ENCODE measurements at places on chromosomes 16 and 17.

DNA sequence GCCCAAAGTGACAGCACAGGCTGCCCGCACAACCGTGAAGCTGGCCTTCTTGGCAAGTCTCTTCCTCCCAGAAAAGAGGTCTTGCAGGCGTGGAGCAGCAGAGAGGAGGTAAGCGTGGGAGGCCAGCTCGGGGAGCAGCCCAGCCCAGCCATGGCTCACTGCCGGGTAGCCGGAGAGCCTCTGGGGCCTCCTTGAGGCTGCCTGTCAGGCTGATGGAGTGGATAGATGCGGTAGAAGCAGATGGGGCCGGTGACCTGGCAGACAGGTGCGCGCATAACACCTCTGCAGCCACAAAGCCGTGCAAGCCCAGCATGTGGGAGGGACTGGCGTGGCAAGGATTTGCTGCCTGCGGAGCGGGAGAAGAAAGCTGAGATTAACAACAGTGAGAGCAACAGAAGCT is 17.1 kb upstream of the DOK4 start:
- DNase-seq = no peak

DNA sequence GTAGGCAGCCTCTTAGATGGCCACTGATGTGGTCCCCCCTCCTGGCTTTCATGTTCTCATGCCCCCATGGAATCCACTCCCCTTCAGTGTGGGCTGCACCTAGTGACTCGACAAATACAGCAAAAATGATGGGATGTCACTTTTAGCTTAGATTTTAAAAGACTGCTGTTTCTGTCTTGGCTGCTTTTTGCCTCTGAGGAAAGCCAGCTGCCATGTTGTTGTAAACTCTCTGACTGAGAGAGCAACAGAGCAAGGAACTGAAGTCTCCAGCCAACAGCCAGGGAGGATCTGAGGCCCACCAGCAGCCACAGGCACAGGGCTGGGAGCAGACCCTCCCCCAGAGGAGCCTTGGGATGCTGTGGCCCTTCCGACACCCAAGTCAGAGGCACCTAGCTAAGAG is 60.6 kb upstream of the MARCHF10 start:
- no peak for DNase-seq

- DNase-seq = no peak
Measured at GRCh38 chr17:18004345-18004744, 31.7 kb downstream of the DRC3 start.

DNA sequence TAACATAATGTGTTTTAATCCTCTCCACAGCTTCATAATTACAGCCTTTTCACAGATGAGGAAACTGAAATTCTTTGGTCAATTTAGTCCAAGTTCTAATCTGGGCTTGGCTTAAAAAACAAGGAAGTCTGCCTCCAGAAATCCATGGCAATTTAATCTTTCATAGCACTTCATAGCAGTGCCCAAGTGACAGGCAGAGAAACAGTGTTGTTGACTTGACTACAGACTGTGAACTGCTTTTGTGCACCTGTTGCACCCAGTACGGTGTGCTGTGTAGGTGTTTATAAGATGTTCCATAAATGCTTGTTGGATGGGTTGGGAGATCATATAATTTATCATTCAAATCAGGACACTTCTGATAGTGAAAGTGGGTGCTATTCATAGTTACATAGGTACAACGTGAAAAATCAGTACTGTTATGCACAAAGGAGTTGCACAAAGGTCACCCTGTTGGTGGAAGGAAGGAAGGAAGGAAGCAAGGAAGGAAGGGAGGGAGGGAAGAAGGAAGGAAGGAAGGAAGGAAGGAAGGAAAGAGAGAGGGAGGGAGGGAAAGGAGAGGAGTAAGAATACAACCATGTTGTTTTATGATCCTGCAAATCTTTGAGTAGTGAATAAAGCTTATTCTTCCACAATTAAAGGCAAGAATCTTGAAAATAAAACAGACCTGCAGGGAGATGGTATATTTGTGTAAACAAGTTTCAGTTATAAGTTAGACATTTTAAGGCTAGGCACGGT is 56.5 kb upstream of the HLF start:
- no peak for DNase-seq

DNA sequence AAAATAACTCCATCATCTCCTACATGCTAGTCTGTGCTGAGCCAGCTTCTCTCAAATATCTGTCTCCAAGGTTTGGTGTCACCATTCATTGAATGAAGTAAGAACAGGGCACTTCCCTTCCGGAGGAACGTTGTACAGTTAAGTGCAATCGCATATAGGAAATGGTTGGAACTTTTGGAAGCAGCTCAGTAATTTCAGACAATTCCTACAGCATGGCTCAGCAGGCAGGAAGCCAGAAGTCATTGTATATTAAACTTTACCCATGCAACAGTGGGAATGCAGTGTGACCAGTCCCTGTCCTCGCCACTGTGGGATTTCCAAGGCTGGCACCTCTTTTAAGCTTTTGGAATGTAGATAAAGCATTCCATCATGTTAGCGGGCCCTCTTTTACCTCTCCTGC is 51.1 kb upstream of the MYH2 start:
- DNase-seq = no peak

DNA sequence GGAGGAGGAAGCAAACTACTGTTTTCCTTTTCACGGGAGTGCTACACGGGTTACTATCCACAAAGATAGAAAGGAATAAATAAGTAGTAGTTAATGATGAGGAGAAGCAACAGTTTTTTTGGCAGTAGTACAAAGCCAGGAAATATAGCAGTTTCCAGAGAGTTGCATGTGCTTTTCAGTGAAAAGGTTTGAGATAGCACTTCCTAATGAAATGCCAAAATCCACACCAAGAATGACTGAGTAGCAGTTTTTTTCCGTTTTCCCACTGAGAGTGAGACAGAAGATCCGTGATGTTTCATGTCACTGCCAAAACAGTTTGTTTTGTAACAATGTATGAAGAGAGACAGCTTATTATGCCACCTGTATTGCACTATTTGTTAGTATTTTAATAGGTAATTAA is 129.1 kb downstream of the STX8 start:
- DNase-seq = no peak

- DNase-seq = no peak
Measured at GRCh38 chr17:29911641-29912177, 18.3 kb downstream of the SSH2 start.

GRCh38 chr17:4136373-4136772 is 6.5 kb downstream of the ZZEF1 start:
- no peak for DNase-seq

DNA sequence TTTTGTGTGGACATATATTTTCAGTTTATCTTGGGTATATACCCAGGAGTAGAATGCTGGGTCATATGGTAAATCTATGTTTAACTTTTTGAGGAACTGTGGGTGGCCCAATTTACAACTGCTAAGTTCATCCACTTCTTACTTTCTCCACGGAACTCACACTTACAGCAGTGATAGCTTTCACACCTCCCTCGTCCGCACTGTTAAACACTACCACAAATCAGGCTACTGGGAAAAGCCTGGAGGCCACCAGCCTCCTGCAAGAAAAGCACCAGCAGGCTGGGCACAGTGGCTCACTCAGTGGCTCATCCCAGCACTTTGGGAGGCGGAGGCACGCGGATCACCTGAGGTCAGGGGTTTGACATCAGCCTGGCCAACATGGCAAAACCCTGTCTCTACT is 14.7 kb upstream of the ZG16 start:
- no peak for DNase-seq

DNA sequence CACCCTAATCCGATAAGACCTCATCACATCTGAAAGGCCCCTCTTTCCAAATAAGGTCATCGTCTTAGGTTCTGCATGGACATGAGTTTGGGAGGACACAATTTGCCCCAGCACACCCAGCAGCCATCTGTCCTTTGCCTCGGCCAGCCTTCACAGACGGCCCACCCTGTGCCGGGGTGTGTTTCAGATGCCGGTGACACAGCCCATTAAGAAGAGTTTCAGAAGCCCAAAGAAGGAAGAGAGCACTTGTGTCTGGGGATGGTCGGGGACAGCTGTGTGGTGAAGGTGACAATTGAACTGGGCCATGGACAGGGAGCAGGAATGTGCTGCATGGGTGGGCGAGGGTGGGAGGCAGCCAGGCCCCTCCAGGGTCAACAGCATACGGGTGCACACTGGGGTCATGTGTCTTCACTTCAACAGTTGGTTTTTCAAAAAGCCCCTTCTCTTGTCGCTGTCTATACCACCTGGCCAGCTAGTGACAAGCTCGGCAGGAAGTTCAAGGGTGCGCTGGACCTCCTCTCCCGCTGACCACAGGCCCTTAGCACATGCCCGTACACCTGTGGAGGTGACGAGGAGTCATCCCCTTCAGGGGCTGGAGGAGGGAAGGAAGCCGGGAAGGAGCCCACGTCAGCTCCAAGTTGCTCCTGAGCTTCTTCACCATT is 183.1 kb downstream of the C16orf95 start:
- DNase-seq = no peak

DNA sequence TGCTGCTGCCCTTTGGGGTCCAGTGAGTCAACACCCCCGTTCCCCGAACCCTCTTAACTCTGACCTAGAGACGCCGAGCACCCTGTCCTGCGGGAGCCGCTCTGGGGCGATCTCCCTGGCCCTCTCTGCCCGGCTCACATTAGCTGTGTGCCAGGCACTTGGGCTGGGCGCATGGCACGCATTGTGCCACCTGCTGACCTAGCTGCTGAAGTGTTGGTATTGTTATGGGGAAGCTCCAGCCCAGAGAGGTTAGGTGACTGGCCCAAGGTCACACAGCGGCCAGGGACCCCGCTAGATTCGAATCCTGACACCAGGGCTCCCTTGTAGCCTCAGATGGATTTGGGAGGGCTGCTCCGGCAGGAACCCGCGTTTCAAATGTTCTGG is 1.1 kb downstream of the HSD17B1 start:
- no peak for DNase-seq

DNA sequence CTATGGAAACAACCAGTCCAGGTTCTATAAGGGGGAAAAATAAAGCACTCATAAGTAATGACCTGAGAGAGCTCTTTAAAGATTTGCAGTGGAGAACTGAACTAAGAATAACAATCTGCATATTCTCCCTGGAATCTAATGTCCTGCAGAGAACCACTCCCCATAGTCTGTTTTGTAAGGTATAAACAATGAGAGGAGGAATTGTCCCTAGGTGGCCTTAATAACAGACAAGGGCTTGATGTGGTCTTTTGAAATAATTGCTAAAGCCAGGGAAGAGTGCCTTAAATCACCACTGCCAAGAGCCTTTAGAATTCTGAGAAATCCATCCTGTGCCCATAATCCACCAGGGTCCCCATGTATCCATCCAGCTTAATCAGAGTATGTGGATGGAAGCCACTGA is 106.3 kb downstream of the CDH11 start:
- no peak for DNase-seq

All from DMS 273 treated with DMSO at 0.1 percent for 48 hours (cell line).